SK-N-DZ (cell line): ENCODE measurements at places on chromosomes 6 and 20.

- DNase-seq, result peak; percentile 52
Measured at GRCh38 chr6:33306356-33306755, 7.5 kb downstream of the TAPBP start.

DNA sequence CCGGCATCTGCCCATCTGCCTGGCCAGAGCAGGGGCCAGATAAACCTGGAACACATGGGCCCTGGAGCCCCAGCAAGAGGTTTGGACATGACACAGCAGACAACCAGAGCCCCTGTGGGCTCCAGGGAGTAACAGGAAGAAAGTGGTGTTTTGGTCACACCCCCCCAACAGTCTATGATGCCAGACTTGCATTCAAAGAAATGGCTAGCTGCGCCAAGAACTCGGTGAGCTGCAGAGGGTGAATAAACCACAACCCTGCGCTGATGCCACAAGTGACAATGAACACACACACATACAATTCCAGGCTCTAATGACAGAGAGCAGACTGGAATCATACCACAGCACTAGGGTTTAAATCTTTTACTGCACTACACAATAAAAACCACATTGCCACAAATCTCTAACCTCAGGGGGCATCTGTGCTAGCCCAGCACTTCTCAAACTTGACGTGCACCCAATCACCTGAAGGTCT is 34.0 kb downstream of the TRERF1 start:
- DNase-seq, result no peak

GRCh38 chr20:60802676-60803075 is 449.4 kb upstream of the CDH4 start:
- no peak for DNase-seq

- peak; percentile 56 for DNase-seq
Measured at GRCh38 chr20:18588574-18588933, 700 bp downstream of the DTD1 start.

- DNase-seq, result no peak
Measured at GRCh38 chr6:106751501-106752252, 122.3 kb downstream of the QRSL1 start.

- DNase-seq, result no peak
Measured at GRCh38 chr6:16496991-16497801, 258.8 kb downstream of the GMPR start.

GRCh38 chr20:8854571-8854970 is 214.3 kb upstream of the PLCB4 start:
- DNase-seq, result no peak

DNA sequence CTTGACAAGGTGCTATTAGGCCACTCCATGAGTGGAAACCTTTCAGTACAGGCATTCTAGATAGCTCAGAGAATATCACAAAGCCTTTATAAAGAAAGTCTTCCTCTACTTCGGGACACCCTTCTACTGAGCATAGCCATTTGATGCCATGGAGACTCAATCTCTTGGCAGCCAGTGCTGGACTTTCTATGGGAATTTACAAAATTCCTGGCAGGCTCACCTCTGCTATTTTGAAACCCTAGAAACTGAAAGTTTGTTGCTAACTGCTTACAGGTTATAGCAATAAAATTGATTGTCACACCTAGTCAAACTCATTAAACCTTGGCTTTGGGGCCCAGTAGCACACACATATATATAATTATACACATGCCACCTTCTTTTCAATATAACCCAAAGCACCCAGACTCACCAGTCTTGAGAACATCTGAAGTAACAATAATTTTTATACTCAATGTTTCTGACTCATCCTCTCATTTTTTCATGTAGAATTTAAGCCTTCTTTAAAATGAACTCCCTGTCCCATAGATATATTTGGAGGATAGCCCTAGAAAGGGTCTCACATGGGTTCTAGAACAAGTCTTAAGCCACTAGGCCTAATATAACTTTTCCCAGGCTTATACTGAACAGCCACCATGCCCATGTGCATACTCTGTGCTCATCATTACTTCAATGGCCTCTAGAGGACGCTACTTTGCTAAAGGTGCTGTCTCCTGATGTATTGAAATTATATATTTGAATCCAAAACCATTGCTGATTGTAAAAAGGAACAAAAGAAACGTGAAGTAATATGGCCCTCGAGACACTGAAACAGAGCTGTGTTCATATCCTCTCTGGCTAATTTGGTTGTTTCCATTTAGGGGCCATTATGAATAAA is 368.1 kb upstream of the MARCKS start:
- no peak for DNase-seq

GRCh38 chr6:40350747-40351217 is 236.4 kb downstream of the LRFN2 start:
- no peak for DNase-seq

DNA sequence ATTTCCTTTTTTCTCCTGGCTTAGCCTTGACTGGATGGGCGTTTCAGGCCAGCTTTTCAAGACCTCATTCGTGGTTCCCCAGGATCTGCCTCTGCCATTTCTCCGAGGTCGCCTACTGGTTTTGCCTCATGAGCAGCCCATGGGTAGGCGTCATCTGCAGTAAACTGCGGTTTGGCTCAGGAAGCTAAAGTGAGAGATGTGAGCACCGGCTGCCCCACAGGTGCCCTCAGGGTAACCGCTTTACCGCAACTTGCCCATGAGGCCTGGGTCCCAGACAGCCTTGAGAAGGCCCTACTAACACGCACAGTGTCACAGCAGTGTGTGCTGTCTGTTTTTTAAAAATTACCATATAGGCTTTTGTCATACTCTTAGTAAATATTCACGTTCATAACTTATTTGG is 53.4 kb upstream of the TBXT start:
- no peak for DNase-seq

GRCh38 chr6:87070741-87071140 is 24.2 kb downstream of the CGA start:
- DNase-seq, result no peak

GRCh38 chr6:42451333-42452170 is at the start of gene TRERF1:
TRERF1 (minus strand) TSS chr6:42451926; CDS start chr6:42269590, 182,336 bp downstream.
- DNase-seq, result peak; percentile 91

DNA sequence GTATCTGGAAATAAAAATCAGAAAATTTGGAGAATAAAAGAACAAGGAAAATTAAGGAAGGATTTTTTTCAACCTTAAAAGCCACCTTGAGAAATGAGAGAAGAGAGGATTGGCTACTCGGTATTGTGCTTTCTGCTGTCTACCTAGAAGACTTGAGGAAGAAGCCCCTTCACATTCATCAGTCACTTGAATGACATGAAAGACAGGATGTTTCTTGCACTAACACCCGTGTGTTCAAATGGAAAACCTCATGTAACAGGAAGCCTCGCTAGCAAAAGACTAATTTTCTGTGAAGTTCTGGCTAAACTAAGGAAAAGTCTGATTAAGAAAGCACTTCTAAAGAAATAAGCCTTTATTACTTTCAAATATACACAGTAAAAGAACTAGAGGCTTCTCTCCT is 69.9 kb downstream of the OLIG3 start:
- DNase-seq, result no peak

DNA sequence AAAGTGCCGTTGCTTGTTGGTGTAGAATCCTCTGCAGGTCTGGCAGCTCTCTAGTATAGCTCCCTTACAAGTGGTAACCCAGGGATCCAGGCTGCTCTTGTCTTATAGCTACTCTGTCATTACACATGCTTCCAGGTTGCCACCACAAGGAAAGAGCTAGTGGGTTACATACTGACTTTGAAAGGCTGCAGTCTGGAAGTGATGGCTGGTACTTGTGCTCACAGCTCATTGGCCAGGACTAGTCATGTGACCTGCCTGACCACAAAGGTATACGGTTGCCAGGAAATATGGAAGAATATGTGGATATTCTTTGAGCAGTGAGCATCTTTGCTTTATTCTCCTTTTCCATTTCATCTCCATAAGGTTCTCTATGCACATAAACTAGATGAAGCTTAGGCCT is 46.0 kb downstream of the RREB1 start:
- DNase-seq, result no peak

DNA sequence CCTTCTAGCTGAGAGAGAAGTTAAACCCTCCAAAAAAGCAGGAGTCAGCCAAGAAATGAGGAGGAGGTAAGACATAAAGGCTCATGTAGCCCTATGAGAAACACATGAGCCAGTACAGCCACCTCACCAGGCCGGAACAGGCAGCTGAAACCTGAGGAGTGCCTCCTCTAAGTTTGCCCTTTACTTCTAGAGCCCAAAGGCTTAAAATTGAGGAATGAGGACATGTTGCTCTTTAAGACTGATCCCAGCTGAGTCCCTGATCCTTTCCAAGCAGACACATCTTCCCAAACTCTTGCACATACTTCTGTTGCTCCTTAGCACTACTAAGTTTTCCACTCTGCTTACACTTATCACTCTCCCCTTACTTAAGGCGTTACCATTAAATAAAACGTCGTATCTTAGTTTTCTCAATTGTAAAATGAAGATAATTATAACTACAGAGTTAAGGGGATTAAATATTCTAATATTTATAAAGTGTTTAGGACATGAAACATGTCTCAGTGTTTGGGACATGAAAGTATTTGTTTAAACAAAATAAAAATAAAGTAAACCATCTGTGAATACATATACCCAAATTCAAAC is 124.0 kb downstream of the OGFRL1 start:
- no peak for DNase-seq

- no peak for DNase-seq
Measured at GRCh38 chr20:54590856-54591255, 115.5 kb downstream of the DOK5 start.

- no peak for DNase-seq
Measured at GRCh38 chr6:90918361-90918760, 331.5 kb upstream of the MAP3K7 start.

GRCh38 chr6:34232901-34233300 is 3.8 kb upstream of the HMGA1 start:
- no peak for DNase-seq
